Activated T-helper 1 cell treated with anti-CD3 and anti-CD28 coated beads, Interleukin-2, amount 50 U/mL, for 16 hours (primary cell): ENCODE measurements at places on chromosomes 3 and 15.
A peak's percentile ranks its signal among the peaks of the same experiment; 100 is the strongest.

DNA sequence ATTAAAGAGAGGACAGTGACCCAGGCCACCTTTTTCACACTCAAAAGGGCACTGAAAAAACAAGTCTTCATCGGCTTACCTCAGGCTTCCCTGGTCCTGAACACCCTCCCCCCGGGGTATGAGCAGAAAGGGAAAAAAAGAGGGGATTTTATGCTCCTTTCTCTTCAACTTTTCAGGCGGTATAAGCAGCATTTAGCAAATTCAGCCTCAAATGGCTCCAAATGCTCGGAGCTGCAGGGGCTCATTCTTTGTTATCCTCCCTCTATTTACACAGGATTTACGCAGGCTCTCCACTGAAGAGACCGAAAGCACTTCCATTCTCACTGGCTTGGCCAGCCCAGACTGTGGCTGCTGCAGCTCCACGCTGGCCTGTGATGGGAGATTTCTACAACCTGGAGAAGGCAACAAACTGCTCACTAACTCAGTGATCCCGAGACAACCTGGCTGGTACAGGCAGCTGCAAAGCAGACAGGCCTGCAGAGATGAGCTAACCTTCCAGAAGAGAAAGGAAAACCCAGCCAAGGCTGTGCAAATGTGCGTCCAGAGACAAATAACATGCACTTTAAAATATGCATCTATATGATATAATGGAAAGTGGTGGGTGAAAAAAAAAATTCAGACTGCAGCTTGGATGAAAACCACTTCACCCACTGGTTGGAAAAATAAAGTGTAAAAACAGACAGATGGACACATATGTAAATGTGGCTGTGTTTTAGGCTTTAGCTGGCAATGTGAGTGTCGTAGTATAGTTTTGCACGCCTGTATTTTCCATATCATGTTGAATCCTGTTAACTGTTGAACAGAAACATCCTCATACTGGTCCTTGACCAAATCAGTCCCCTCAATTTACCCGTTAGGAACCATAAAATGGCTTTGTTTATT, 54.2 kb downstream of the MEIS2 start:
- DNase-seq, result no peak

- no peak for DNase-seq
Observed at GRCh38 chr15:101669744-101670143, 17.6 kb upstream of the TM2D3 start.

DNA sequence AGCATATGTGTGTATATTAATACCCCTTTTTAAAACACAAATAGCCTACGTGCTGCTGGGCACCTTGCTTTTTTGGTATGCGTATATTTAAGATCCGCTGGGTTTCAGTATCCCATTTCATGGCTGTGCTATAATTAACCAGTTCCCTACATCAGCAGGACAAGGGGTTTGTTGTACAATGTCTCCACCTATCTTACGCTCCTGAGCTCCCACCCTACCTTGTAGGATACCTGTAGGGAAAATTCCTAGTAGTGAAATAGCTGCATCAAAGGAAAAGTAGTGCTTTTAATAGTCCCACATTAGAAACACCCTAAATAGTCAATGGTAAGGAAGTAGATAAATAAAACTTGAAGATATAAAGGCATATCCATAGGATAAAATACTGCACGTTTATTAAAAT, 1.4 kb downstream of the MAP6D1 start:
- DNase-seq, result no peak

- DNase-seq, result no peak
Observed at GRCh38 chr3:107206141-107206540, 171.1 kb upstream of the CCDC54 start.

GRCh38 chr3:43689766-43690399, 855 bp upstream of the ABHD5 start:
- DNase-seq, result no peak

- DNase-seq, result no peak
Observed at GRCh38 chr3:38588995-38589937, 60.2 kb downstream of the SCN5A start.

DNA sequence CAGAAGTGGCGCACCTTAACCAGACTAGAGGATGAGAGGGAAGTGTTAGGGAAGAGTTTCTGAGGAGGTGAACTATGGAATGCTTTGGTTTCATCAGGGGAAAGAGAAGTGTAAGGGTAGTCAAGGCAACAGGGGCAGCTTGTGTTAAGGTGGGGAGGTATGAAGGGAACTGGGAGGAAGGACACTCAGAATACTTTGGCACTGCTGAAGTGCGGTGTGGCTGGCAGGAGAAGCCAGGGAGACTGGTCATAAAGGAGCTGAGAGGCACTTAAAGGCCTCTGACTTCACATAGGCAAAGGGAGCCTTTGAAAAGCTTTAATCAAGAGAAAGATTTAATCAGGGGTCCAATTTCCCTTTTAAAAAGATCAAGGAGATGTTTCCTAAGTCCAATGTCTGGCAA, 129.0 kb downstream of the ERC2 start:
- DNase-seq, result no peak

GRCh38 chr15:48149858-48150257, 28.2 kb downstream of the MYEF2 start:
- no peak for DNase-seq

DNA sequence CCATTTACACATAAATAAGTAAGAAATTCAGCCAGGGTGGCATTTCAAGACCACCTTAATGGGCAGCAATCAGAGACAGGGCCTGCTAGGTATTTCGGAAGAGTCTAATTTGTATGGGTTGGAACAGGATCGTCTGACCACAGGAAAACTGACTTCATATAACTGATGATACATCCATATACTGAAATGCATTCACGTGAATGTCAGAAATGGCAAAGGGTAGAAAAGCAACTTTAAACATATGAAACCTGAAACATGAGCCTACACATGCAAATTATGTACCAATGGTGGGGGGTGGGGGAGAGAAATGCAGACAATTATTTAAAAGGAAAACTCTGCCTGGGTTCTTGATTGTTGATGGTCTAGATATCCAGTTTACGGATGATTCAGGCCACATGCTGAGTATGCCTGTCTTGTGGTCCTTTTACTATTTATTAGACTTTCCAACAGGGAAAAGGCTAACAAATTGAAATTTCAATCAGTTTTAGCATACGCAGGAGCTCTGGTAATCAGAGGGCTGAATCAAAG, 582.2 kb downstream of the FOXP1 start:
- no peak for DNase-seq

DNA sequence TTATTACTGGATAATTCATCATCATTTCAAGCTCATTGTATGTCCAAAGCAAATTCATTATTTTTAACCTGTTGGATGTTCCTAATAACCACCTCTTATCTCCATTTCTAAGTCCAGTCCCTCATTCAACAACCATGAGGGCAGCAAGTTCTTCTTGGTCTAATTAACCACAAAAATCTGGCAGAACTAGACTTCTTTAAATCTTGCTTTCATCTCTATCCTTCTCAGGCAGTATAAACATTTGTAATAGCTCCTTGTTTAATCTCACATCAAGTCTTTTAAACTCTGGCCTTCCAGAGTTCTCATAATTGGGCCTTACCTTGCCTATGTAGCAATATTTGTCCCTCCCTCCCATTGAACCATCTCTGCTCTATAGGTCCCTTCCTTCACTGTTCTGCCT, 17.0 kb upstream of the GHSR start:
- DNase-seq, result no peak

GRCh38 chr15:64000183-64000951, 45.9 kb downstream of the DAPK2 start:
- no peak for DNase-seq

DNA sequence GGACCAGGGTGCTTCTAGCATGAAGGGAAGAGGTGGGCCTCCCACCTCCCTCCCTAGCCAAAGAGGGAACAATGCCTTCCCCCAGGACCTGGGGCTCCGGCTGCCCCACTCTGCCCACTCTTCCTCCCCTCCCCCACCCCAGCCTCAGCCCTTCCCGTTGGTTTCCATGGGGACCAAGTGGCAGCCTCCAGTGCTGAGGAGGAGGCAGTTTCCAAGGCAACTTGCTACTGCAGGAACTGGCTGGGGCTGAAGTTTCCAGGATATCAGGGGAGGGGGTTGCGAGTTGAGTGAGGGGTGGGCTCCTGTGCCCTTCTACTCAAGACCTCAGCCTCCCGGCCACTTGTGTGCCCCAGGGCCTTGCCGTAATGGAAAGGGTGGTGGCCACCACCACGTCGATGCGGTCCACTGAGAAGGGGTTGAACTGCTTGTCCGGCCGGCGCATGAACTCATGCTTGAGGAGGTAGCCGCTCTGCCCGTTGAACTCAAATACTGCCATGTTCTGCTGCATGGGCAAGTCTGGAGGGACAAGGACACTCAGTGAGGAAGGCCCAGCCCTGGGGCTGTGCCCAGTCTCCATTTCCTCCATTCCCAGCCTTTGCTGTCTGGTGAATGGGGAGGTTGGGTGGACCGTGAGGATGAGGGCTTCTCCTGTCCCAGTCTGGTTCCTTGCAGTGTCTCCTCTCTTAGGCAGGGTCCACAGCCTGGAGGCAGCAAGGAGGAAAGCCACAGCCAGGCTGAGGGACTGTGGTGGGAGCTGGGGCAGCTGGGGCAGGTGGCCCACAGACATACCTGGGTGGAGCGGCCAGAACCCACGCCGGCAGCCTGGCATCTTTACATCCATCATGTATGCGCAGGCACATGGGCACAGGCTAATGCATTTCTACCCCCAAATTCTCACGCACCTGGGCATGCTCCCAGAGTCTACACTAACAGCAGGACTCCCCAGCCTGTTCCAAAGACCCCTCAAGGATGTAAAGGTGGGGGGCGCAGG, 11.3 kb upstream of the ANKRD63 start:
- DNase-seq, result no peak

- no peak for DNase-seq
Observed at GRCh38 chr3:148643389-148643840, 54.3 kb upstream of the AGTR1 start.

- DNase-seq, result no peak
Observed at GRCh38 chr3:183308751-183309150, 55.7 kb downstream of the B3GNT5 start.

- no peak for DNase-seq
Observed at GRCh38 chr3:89606151-89606550, 498.7 kb downstream of the EPHA3 start.

DNA sequence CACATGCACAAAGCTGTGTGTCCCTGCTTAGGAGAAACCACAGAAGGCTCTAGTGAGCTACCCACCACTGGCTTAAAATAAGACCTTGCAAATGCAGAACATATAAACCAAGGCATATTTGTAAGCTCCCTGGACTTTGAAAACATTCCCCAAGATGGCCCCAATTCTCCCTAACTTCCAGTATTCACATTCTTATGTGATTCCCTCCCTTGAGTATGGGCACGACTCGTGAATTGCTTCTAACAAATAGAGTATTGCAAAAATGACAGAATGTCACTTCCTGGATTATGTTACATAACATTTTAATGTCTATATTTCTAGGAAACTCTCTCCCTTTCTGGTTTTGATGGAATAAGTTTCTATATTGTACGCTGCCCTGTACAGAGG, 131.8 kb upstream of the MCTP2 start:
- no peak for DNase-seq

DNA sequence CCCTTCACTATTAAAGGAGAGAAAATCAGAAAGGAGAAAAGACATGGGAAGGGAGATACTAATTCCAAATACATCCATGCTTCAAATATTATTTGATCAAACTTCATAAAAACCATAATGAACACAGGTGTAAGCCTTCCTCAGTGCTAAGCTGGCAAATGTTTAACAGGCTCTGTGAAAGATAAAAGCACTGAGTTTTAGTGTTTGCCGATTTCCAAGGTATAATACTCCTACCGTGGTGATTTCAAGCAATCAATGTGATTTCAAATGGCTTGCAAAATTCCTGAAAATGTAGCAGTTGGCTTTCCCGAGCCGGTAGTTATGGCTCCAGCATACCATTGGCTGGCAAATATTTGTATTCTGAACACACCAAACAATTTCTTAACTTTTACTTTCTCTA, 732.3 kb upstream of the GOLIM4 start:
- no peak for DNase-seq

DNA sequence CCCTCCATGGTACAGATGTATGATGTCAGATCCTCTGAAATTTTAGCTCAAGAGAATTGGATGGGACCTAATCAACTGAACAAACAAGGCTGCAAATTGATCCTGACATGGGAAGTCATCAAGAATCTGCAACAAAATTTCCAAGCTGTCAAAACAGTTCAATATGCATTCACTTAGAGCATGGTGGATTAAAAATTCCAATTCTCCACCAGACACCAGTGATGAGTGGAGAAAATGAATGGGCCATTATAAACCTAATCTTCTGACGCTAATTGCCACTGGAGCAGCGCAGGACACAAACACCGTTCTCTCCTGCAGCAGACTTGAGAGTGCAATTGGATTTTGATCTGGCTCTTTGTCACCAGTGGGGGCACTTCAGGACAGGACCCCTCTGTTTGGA, 94.2 kb downstream of the MINAR1 start:
- no peak for DNase-seq

DNA sequence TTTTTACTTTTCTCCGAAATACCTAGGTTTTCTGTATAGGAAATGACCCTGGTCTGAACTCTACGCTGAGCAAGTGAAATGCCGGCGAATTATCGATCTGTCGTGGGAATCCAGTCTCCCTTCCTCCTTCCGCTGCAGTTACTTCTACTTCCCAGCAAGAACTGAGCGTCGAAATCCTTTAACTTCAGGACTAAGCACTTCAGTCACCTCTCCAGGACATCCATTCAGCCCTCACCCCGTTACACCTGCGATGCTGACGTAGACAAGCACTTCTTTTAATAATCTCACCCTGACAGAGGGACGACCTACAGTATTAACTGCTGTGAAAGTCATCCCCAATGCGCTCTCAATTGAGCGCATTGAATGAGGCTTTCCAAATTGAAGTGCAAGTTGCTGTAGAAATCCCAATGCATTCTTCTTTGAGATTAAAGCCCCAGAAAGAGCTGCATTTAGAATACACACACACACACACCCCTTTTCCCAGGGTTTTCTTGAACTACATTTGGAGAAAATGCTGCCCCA, 1.3 kb downstream of the TOP2B start:
- no peak for DNase-seq

GRCh38 chr3:50324351-50325112, 2.0 kb upstream of the HYAL2 start:
- peak; percentile 32 for DNase-seq

DNA sequence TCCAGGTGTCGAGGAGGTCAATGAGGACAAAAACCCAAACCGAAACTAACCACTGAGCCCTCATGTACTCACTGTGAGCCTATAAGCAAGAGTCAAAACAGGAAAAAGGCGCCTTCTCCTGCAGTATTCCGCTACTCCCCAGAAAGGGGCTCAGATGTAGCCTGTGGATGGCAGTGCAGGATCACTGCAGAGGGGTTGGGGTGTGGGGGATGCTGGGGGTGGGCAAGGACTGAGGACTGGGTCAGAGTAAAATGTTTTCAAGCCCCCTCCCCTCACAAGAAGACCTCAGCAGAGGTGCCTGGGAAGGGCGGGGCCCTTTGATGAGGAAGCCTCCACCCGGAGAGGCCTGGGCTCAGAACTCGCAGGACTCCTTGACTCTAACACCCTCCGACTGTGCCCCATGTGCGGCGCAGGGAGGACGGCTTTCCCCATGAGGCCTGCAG, 170.1 kb downstream of the OSBPL10 start:
- DNase-seq, result no peak

GRCh38 chr15:62390791-62391640, 225.9 kb upstream of the C2CD4B start:
- DNase-seq, result no peak
